ENCODE measurements at places on chromosomes 11 and 22.

GRCh38 chr11:44671234-44671633 lies 55.5 kb upstream of the TSPAN18 start:
- peaks cover 17% of the 10 kb centered on the region for H3K27me3 ChIP-seq
- no peak for DNase-seq
- no peak overlapping the region for H3K4me3 ChIP-seq
- H3K4me1 ChIP-seq: no peaks in the 10 kb centered on the region

DNA sequence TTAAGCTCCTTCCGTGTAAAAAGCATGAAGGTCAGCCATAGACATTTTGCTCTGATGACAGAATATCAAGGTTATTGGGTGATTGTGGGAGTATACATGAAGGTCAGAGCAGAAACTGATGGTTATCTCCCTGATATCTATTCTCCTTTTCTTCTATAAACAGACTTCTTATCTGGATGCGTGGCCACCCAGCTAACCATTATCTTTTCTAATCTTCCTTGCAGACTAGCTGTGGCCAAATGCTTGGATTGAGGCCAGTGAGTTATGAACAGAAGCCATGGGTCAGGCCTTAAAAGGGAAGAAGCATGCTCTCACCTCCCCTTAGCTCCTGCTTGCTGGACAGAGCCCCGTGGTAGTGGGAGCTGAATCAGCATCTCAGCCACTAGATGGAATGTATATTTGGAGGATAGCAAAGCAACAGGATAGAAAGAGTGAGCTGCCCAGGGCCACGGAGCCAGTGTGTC lies 31.3 kb upstream of the LRRC55 start:
- H3K4me3 ChIP-seq: no peak overlapping the region
- H3K36me3 ChIP-seq: no peaks in the 10 kb centered on the region
- no peak overlapping the region for H3K27ac ChIP-seq

- no peak overlapping the region for H3K27ac ChIP-seq
- H3K36me3 ChIP-seq: no peaks in the 10 kb centered on the region
- DNase-seq: no peak
- no peaks in the 10 kb centered on the region for H3K4me1 ChIP-seq
Observed at GRCh38 chr11:1706634-1707400, 9.8 kb downstream of the KRTAP5-6 start.

- no peak overlapping the region for H3K4me3 ChIP-seq
- peaks cover 45% of the 10 kb centered on the region for H3K27me3 ChIP-seq
- DNase-seq: no peak
- no peaks in the 10 kb centered on the region for H3K4me1 ChIP-seq
- no peaks in the 10 kb centered on the region for H3K36me3 ChIP-seq
Observed at GRCh38 chr11:70507466-70508230, 109.3 kb downstream of the CTTN start.

GRCh38 chr22:23240639-23241389 lies 60.5 kb downstream of the BCR start:
- H3K27ac ChIP-seq: peak overlapping the region; percentile 74
- peaks cover 4% of the 10 kb centered on the region for H3K36me3 ChIP-seq
- DNase-seq: no peak
- no peak overlapping the region for H3K4me3 ChIP-seq
- no peaks in the 10 kb centered on the region for H3K27me3 ChIP-seq

- H3K27ac ChIP-seq: no peak overlapping the region
- H3K36me3 ChIP-seq: no peaks in the 10 kb centered on the region
- no peaks in the 10 kb centered on the region for H3K4me1 ChIP-seq
- H3K4me3 ChIP-seq: no peak overlapping the region
Observed at GRCh38 chr11:131486937-131487635, 116.7 kb downstream of the NTM start.

DNA sequence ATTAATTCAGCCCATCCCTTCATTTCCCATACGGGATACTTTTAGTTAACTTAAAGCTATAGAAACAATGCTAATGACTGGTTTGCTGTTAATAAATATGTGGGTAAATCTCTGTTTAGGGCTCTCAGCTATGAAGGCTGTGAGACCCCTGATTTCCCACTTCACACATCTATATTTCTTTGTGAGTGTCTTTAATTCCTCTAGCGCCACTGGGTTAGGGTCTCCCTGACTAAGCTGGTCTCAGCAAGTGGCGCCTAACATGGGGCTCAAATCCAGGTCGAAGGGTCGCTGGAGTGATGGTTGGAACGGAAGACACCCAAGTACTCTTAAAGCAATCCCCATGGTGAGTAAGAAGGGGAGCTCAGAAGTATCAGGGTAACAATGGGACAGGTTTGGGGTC lies 14.4 kb upstream of the OOSP1 start:
- H3K4me3 ChIP-seq: no peak overlapping the region
- H3K27ac ChIP-seq: no peak overlapping the region
- no peaks in the 10 kb centered on the region for H3K36me3 ChIP-seq
- peaks cover 4% of the 10 kb centered on the region for H3K27me3 ChIP-seq
- no peaks in the 10 kb centered on the region for H3K4me1 ChIP-seq

- H3K4me1 ChIP-seq: peaks cover 9% of the 10 kb centered on the region
- H3K36me3 ChIP-seq: no peaks in the 10 kb centered on the region
- H3K27me3 ChIP-seq: peaks cover 47% of the 10 kb centered on the region
- no peak overlapping the region for H3K4me3 ChIP-seq
- H3K27ac ChIP-seq: no peak overlapping the region
Observed at GRCh38 chr11:75237050-75237449, 3.5 kb upstream of the TPBGL start.

- H3K36me3 ChIP-seq: peaks cover 7% of the 10 kb centered on the region
- H3K27ac ChIP-seq: no peak overlapping the region
- H3K4me1 ChIP-seq: no peaks in the 10 kb centered on the region
- no peak overlapping the region for H3K4me3 ChIP-seq
- DNase-seq: no peak
Observed at GRCh38 chr11:122779047-122779629, 59.2 kb upstream of the CRTAM start.

DNA sequence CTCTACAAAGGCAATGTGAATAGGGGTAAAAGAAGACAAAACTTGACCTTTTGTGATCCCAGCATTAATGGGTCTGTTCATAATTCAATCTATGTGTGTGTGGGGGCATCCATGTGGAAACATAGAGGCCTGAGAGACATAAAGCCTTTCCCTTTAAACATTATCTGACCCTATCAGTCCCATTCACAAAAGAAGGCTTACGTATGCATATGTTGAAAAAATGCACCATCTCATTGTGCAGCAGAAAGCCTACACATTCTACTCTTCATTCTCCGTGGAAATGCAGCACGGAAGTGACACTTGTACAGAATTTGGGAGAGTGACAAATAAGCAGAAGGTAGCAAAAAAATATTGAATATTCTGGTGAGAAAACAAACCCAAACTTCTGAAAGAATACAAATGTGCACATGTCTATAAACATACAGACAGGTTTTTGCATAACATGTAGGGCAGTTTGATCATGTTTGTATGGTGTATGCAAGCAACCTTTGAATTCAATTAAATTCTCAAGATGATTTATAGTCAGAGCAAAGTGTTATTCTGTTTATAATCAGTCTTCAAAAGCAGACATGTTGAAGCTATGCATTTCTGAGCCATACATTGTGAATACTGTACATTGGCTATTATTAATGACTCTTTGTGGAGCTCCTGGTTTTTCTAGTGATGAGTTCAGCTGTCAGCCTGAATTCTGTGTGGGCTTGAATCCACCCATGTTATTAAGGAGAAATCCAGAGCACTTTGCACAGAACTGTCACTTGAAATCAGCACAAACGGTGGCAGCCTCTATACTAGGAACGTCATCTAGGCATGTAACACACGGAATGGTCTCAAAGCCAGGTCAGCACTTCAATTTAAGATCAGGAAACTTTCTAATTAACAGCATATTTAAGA lies 236.8 kb downstream of the DCDC1 start:
- no peaks in the 10 kb centered on the region for H3K36me3 ChIP-seq
- DNase-seq: no peak
- H3K27ac ChIP-seq: no peak overlapping the region
- no peak overlapping the region for H3K4me3 ChIP-seq
- no peaks in the 10 kb centered on the region for H3K27me3 ChIP-seq

- peak overlapping the region; percentile 88 for H3K27ac ChIP-seq
- H3K4me3 ChIP-seq: peak overlapping the region; percentile 60
- H3K4me1 ChIP-seq: peaks cover 34% of the 10 kb centered on the region
- H3K36me3 ChIP-seq: no peaks in the 10 kb centered on the region
- H3K27me3 ChIP-seq: no peaks in the 10 kb centered on the region
Observed at GRCh38 chr11:269146-269890, 8.9 kb upstream of the NLRP6 start.

DNA sequence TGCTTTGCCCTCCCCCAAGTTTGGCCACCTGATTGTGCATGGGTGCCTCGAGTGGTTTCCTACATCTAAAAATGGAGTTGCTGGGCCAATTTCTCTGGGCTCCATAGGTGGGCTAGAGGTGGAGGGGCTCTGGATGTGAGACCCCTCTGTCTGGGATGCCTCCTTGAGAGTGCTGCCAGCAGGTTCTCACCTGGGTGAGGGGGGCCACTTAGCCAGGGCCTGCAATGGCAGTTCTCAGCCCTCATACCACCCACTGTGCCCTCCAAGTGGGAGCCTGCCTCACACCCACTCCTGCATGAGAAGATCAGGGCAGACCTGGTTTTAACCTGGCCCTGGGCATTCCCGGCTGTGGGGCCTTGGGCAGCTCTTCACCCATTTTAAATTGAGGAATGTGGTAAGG lies 83.9 kb downstream of the CABIN1 start:
- H3K4me1 ChIP-seq: no peaks in the 10 kb centered on the region
- no peak overlapping the region for H3K4me3 ChIP-seq
- no peaks in the 10 kb centered on the region for H3K27me3 ChIP-seq
- H3K36me3 ChIP-seq: peaks cover 30% of the 10 kb centered on the region

GRCh38 chr11:15830741-15831428 lies 525.5 kb downstream of the SOX6 start:
- H3K36me3 ChIP-seq: no peaks in the 10 kb centered on the region
- no peaks in the 10 kb centered on the region for H3K27me3 ChIP-seq
- no peaks in the 10 kb centered on the region for H3K4me1 ChIP-seq
- no peak for DNase-seq

- no peaks in the 10 kb centered on the region for H3K4me1 ChIP-seq
- H3K4me3 ChIP-seq: no peak overlapping the region
- no peaks in the 10 kb centered on the region for H3K36me3 ChIP-seq
- DNase-seq: no peak
- H3K27ac ChIP-seq: no peak overlapping the region
- no peaks in the 10 kb centered on the region for H3K27me3 ChIP-seq
Observed at GRCh38 chr11:102810950-102811660, 13.1 kb upstream of the MMP1 start.

DNA sequence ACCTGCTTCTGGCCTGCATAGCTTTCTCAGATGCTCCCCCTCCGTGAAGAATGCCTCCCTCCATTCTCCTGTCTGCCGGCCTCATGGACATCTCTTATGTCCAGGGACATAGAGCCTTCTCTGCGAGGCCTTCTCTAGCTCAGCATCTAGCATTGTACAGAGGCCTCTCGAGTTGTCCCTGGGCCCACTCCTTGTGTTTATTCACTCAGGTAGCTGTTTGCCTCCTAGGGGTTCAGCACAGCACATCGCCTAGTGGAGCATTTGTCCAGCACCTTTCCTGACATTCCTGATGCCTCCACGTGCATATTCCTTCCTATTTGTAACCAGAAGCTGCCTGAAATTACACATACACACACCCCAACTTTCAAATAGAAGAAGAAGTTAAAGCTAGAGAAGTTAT lies 101.3 kb downstream of the TBC1D22A start:
- peaks cover 5% of the 10 kb centered on the region for H3K36me3 ChIP-seq
- no peak overlapping the region for H3K4me3 ChIP-seq
- no peak overlapping the region for H3K27ac ChIP-seq
- H3K27me3 ChIP-seq: no peaks in the 10 kb centered on the region

- H3K27me3 ChIP-seq: no peaks in the 10 kb centered on the region
- H3K4me1 ChIP-seq: peaks cover 38% of the 10 kb centered on the region
- no peak for DNase-seq
- no peak overlapping the region for H3K27ac ChIP-seq
- no peaks in the 10 kb centered on the region for H3K36me3 ChIP-seq
Observed at GRCh38 chr22:19718456-19719049, 4.2 kb downstream of the SEPTIN5 start.

DNA sequence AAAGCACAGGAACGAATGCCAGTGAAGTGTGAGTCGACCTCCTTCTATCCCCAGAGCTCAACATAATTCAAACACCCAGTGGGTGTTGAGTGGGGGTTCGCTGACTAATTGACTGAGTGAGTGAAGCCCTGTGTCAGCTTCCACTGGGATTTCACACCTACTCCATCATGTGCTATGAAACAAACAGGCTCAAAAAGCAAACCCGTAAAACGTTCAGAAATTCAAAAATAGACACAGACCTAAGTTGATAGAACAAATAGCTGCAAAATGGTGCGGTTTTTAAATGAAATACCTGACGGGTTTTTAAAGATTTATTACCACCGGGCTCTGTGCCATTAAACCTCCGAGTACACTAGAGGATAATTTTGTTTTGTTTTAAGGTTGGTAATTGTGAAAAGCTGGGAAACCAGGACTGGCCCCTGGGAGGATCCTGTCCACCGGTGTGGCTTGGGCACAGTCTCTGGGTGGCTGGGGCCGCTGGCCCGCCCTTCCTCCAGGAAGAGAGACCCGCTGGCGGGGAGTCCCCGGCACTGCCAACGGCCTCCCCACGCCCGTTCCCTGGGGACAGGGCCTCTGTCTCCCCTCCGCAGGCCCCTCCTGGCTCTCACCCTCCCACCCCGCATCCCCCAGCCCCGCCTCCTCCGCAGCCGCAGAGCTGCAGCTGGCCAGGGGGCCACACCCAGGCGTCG lies 13.6 kb downstream of the KCNJ5 start:
- H3K4me3 ChIP-seq: peak overlapping the region; percentile 44
- no peak overlapping the region for H3K27ac ChIP-seq
- DNase-seq: no peak
- no peaks in the 10 kb centered on the region for H3K36me3 ChIP-seq
- H3K4me1 ChIP-seq: peaks cover 3% of the 10 kb centered on the region
- H3K27me3 ChIP-seq: peaks cover under 1% of the 10 kb centered on the region

- no peaks in the 10 kb centered on the region for H3K27me3 ChIP-seq
- no peak overlapping the region for H3K27ac ChIP-seq
- H3K4me1 ChIP-seq: peaks cover 11% of the 10 kb centered on the region
- H3K4me3 ChIP-seq: no peak overlapping the region
Observed at GRCh38 chr22:24523873-24524272, 28.7 kb downstream of the UPB1 start.

DNA sequence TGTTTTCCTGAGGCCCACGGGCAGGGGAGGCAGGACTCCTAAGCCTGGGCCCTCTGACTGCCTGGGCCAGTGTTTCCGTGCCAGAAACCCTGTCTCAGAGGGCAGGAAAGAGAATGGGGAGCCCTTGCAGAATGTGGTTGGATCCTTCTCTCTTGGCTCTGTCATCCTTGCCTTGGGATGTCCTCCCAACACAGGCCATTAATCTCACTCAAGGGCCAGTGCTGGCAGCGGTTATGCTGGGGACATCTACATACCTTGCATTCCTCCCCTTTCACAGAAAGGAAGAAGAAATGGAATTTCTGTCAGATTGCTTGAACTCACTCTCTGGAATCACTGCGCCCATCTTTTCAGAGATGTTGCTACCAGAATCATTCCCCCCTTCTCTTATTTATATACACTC lies 296.9 kb downstream of the KIRREL3 start:
- H3K27ac ChIP-seq: no peak overlapping the region
- H3K4me1 ChIP-seq: no peaks in the 10 kb centered on the region
- DNase-seq: no peak
- no peaks in the 10 kb centered on the region for H3K36me3 ChIP-seq
- H3K27me3 ChIP-seq: peaks cover 4% of the 10 kb centered on the region

GRCh38 chr11:101508370-101508769 lies 75.4 kb downstream of the TRPC6 start:
- no peaks in the 10 kb centered on the region for H3K4me1 ChIP-seq
- no peaks in the 10 kb centered on the region for H3K36me3 ChIP-seq
- H3K27me3 ChIP-seq: no peaks in the 10 kb centered on the region
- no peak for DNase-seq
- H3K27ac ChIP-seq: no peak overlapping the region
